ENCODE measurements at places on chromosomes 4 and X.

- H3K4me1 ChIP-seq, result peaks cover 8% of the 10 kb centered on the region
- H3K36me3 ChIP-seq, result no peaks in the 10 kb centered on the region
- DNase-seq, result no peak
- no peak overlapping the region for H3K27ac ChIP-seq
- no peaks in the 10 kb centered on the region for H3K27me3 ChIP-seq
- no peak overlapping the region for H3K4me3 ChIP-seq
Observed at GRCh38 chr4:13399257-13399656, 84.9 kb downstream of the RAB28 start.

DNA sequence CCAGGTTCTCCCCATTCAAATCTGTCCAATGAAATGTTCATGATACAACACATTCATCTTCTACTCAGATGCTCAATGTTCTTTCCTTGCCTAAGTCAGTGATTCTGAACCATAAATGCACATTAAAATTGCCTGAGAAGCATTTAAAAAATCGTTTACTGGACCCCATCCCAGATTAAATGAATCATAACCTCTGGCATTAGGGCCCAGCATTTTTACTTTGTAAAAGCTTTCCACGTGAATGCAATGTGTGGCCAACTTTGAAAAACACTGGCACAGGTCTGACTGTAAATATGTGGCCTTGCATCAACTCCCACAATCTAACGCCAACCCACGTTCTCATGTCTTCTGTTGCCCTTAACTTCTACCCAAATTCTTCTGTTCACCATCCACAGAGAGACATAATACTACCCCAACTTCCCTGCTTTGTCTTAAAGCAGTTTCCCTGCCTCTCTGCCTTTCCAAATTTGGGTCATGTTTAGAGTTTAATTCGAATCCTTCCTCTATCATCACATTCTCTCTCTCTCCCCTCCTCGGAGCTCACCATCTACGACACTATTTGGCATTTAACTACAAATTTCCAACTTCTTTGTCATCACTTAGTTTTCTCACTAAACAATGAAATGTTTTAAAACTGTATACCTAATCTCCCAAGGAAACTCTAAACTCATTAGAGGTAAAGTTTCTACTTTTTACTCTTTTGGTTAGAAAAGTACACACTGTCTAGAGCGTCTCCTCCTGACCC is 78.7 kb downstream of the PRKG2 start:
- no peak overlapping the region for H3K27ac ChIP-seq
- no peaks in the 10 kb centered on the region for H3K36me3 ChIP-seq
- DNase-seq, result no peak
- no peaks in the 10 kb centered on the region for H3K4me1 ChIP-seq
- no peak overlapping the region for H3K4me3 ChIP-seq
- peaks cover 5% of the 10 kb centered on the region for H3K27me3 ChIP-seq

GRCh38 chr4:73275318-73275654 is 16.7 kb upstream of the ANKRD17 start:
- no peak for DNase-seq
- H3K36me3 ChIP-seq, result no peaks in the 10 kb centered on the region

- no peaks in the 10 kb centered on the region for H3K36me3 ChIP-seq
- DNase-seq, result no peak
- no peaks in the 10 kb centered on the region for H3K27me3 ChIP-seq
- H3K4me3 ChIP-seq, result no peak overlapping the region
- no peak overlapping the region for H3K27ac ChIP-seq
Observed at GRCh38 chr4:152540941-152541340, 5.0 kb upstream of the FBXW7 start.

DNA sequence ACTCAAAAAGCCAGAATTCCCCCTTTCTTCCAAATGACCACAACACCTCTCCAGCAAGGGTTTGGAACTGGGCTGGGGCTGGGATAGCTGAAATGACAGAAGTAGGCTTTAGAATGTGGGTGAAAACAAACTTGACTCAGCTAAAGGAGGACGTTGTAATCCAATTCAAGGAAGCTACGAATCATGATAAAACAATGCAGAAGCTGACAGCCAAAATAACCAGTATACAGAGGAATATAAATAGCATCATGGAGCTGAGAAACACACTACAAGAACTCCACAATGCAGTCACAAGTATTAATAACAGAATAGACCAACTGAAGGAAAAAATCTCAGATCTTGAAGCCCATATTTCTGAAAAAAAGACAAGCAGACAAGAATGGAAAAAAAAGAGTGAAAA is 95.8 kb upstream of the TET2 start:
- H3K36me3 ChIP-seq, result no peaks in the 10 kb centered on the region
- H3K4me1 ChIP-seq, result no peaks in the 10 kb centered on the region
- H3K27me3 ChIP-seq, result no peaks in the 10 kb centered on the region
- DNase-seq, result no peak

DNA sequence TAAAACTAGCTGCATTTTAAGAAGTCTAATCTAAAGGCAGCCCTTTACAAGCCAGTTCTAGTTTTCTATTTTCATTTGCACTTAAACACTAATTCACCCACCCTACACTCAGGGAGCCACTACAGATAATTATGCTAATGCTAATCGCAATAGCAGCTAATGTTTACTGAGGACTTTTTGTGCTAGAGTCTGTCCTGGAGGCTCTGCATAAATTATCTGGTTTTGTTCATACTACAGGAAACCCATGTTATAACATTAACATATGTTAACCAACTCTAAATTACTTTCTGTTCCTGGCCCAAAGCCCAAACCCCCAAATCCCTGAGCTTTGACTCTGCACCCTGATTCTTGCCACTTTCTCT is 480 bp upstream of the RADX start:
- no peak for DNase-seq
- H3K4me3 ChIP-seq, result peak overlapping the region; percentile 58
- peaks cover 4% of the 10 kb centered on the region for H3K4me1 ChIP-seq
- peaks cover 42% of the 10 kb centered on the region for H3K27me3 ChIP-seq
- no peaks in the 10 kb centered on the region for H3K36me3 ChIP-seq

- H3K4me1 ChIP-seq, result no peaks in the 10 kb centered on the region
- peak overlapping the region; percentile 72 for H3K27ac ChIP-seq
- H3K36me3 ChIP-seq, result no peaks in the 10 kb centered on the region
- DNase-seq, result no peak
- peak overlapping the region; percentile 74 for H3K4me3 ChIP-seq
Observed at GRCh38 chrX:150569155-150569477, 695 bp downstream of the MTM1 start.

DNA sequence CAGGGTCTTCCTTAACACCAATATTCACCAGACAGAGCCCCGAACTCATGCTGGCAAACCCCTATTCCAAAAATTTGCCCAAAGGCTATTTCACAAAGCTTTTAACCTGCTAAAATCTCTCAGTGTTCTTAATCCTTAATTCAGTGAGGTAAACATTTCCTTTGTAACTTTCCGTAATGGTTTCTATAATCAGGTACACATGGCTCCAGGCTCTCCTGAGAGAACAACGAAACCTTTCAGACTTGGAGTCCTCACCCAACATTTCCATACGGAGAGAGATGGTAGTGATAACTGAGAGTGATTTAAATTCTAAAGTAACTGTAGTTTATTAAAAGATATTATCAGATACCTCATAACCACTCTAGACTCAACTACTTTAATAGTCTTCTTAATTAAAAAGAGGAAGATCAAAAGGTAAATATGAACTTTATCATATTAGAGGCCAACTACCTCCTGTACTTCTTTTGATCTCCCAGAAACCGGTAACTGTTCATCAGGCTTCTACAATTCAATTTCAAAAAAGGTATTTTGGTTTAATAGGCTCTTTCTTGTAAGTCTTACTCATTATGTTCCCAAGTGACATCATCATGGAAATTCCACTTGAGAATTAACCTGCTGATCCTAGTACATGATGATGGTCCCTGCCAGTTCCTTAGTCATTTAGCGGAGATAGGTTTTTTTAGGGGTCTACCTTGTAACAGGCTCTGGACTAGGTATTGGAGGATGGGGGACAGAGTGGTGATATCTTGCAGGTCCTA is 91.4 kb upstream of the UCP1 start:
- no peaks in the 10 kb centered on the region for H3K27me3 ChIP-seq
- no peak for DNase-seq
- H3K4me3 ChIP-seq, result no peak overlapping the region

- no peaks in the 10 kb centered on the region for H3K27me3 ChIP-seq
- H3K27ac ChIP-seq, result peak within 1 kb of the TSS; percentile 24
- peak; percentile 95 for DNase-seq
- peaks cover 2% of the 10 kb centered on the region for H3K36me3 ChIP-seq
Observed at GRCh38 chrX:153470411-153471363, at the start of gene HAUS7. Gene HAUS7 (minus strand): TSS chrX:153470576. CDS start chrX:153470557, 19 bp downstream.

GRCh38 chrX:113726009-113726408 is 857.9 kb upstream of the HTR2C start:
- no peaks in the 10 kb centered on the region for H3K4me1 ChIP-seq
- no peaks in the 10 kb centered on the region for H3K36me3 ChIP-seq
- DNase-seq, result no peak
- H3K27me3 ChIP-seq, result peaks cover 9% of the 10 kb centered on the region

- H3K4me3 ChIP-seq, result no peak overlapping the region
- DNase-seq, result no peak
- H3K27ac ChIP-seq, result no peak overlapping the region
- H3K27me3 ChIP-seq, result no peaks in the 10 kb centered on the region
Observed at GRCh38 chrX:34866646-34867045, 76.0 kb upstream of the FAM47B start.

GRCh38 chrX:118254611-118255010 is 91.3 kb upstream of the WDR44 start:
- no peak overlapping the region for H3K27ac ChIP-seq
- no peaks in the 10 kb centered on the region for H3K4me1 ChIP-seq
- H3K36me3 ChIP-seq, result no peaks in the 10 kb centered on the region
- no peaks in the 10 kb centered on the region for H3K27me3 ChIP-seq

GRCh38 chr4:26122690-26123089 is 198.1 kb upstream of the RBPJ start:
- peaks cover 14% of the 10 kb centered on the region for H3K27me3 ChIP-seq
- H3K4me3 ChIP-seq, result no peak overlapping the region
- no peaks in the 10 kb centered on the region for H3K4me1 ChIP-seq
- no peaks in the 10 kb centered on the region for H3K36me3 ChIP-seq

DNA sequence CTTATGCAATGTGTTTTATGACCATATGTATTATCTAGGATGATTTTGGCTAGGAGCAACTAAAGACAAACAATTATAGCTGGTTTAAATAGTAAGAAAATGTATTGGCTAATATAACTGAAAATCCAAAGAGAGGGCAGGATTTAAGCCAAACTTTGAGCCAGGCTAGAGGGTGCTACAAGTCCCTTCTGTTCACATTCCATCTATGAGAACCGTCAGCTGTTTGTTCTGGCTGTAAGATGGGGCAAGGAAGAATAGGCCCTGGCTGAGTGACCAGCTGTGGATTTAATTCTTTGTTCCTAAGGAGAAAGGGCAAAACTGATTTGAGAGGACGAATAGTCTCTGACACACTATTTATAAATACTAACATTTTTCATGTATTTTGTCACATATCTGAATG is 79.2 kb upstream of the UGT8 start:
- no peak overlapping the region for H3K4me3 ChIP-seq
- no peaks in the 10 kb centered on the region for H3K4me1 ChIP-seq
- no peak for DNase-seq
- H3K36me3 ChIP-seq, result no peaks in the 10 kb centered on the region

DNA sequence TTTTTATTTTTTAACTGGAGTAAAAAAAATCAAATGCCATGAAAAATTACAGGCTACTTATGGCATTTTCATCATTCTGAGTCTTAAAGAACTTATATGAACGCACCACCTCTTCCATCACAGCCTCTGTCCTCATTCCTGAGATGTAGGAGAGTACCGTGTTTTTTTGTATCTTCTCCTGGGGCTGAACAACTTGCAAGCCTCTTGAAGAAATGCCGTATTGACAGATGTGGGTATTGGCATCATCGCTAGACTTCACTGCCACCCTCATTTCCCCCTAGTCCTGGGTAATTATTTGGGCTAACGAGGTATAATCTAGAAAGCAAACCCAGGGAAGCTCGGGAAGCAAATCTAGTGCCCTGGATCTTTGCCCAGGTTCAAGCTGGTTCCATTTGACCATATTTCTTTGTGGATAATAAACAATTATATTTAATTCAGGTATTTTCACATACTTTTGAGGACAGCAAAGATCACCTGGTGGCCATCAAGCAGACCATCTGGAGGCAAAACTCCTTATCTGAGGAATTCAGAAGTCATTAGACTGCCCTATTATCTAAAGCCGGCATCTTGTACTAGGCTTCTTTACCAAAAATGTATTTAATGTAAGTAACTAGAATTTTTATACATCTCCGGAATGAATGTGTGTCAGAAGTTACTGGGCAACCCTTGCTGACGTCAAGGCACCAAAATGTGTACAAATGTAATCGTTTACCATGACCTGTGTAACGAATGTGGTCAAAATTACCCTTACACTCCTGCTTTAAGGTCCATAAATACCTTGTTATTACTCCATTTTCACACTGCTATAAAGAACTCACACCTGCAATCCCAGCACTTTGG is 55.9 kb upstream of the WDR19 start:
- H3K27ac ChIP-seq, result no peak overlapping the region
- DNase-seq, result no peak
- H3K4me1 ChIP-seq, result no peaks in the 10 kb centered on the region

DNA sequence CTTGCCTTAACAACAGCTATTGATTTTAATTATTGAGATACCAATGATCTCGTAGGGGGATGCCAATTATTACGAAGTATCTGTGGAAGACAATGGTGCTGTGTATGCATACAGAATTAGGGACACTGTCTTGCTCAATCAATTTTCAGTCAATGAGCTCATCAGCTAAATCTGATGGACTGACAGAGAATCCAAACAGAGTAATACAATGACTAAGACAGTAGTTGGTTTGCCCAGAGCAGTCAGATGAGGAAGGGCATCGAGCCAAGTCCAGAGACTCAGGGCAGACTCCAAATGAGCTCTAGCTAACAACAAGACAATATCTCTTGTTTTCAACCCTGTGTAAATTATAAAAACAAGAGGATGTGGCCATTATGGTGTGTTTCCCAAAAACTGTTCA is 14.7 kb upstream of the GSX2 start:
- peaks cover 3% of the 10 kb centered on the region for H3K4me1 ChIP-seq
- no peaks in the 10 kb centered on the region for H3K27me3 ChIP-seq
- no peak overlapping the region for H3K4me3 ChIP-seq
- no peaks in the 10 kb centered on the region for H3K36me3 ChIP-seq
- DNase-seq, result no peak

DNA sequence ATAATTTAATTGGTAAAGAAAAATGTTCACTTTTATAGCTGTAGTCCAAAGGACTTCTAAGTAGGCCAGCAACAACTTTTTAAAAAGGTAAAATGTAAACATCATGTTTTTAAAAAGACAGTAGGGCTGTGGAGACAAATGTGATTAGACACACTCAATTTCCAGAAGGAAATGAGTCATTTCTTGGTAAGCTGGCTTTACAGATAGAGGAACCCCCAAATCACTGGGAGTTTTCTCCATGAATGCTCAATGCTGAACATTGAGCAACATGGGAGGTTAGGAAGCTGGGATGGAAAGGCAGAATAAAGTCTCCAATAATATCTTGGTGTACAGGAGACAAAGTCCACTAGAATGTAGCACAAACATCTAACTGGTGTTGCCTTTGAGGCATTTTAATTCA is 121.3 kb downstream of the NWD2 start:
- no peaks in the 10 kb centered on the region for H3K27me3 ChIP-seq
- H3K4me1 ChIP-seq, result no peaks in the 10 kb centered on the region
- DNase-seq, result no peak
- H3K36me3 ChIP-seq, result no peaks in the 10 kb centered on the region
- no peak overlapping the region for H3K27ac ChIP-seq
- no peak overlapping the region for H3K4me3 ChIP-seq
